ENCODE measurements at places on chromosomes 11 and 22. TPM values are rescaled to one million over a fixed set of nuclear protein-coding genes. Genes with fewer than 3 reads are reported as not detected.

Gene MS4A6A
- total RNA-seq, result not detected

DNA sequence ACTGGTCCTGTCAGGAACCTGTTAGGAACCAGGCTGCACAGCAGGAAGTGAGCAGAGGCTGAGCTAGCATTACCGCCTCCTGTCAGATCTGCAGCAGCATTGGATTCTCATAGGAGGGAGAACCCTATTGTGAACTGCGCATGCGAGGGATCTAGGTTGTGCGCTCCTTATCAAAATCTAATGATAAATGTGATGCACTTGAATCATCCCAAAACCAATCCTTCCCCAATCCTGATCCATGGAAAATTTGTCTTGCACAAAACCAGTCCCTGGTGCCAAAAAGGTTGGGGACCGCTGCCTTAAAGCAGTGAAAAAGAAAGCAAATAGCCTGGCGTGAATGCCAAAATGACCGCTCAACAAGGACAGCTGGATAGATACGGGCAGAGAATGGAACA is 1.9 kb upstream of the ARAP1 start:
- no peak overlapping the region for H3K27ac ChIP-seq
- H3K27me3 ChIP-seq, result no peaks in the 10 kb centered on the region
- H3K4me1 ChIP-seq, result peaks cover 30% of the 10 kb centered on the region
- no peak for DNase-seq
- no peak overlapping the region for H3K4me3 ChIP-seq
- H3K36me3 ChIP-seq, result no peaks in the 10 kb centered on the region

DNA sequence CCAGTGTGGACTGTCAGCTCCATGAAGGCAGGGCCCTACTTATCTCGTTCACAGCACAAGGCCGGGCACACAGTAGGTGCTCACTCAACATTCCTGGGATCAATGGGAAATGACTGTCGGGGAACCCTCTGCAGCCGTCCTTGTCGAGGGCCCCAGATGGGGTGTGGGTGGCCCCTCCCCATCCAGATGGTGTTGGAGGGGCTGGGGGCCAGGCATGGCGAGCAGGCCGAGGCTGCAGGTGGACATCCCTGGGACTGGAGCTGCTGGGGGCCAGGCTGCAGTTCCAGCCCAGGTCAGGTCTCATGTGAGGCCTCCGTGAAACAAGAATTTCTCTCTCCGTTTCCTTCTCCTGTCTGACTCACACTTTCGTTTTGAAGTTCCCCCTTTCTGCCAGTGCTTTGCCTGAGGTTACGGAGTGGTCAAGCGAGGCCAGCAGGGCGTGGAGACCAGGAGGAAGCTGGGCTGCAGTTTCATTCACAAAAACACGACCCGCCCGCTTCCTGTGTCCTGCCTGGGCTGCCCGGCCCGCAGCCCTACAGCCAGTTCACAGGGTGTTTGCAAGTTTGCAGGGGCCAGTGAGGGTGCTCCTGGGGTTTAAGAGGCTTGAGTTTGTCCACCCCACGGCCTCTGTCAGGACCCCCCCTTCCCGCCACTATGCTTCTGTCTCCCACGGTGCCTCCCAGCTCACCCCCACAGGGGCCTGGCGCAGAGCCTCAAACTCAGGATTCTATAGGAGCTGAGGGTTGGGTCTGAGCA is 4.5 kb downstream of the MYEOV start:
- H3K27me3 ChIP-seq, result no peaks in the 10 kb centered on the region
- H3K27ac ChIP-seq, result peak overlapping the region; percentile 96
- peak; percentile 97 for DNase-seq
- H3K36me3 ChIP-seq, result no peaks in the 10 kb centered on the region
- H3K4me1 ChIP-seq, result peaks cover 68% of the 10 kb centered on the region
- H3K4me3 ChIP-seq, result peak overlapping the region; percentile 48

Gene KRTAP5-11
- not detected for total RNA-seq

GRCh38 chr11:101169944-101170343 is 40.3 kb upstream of the PGR start:
- no peaks in the 10 kb centered on the region for H3K4me1 ChIP-seq
- H3K27me3 ChIP-seq, result no peaks in the 10 kb centered on the region
- H3K27ac ChIP-seq, result no peak overlapping the region
- H3K36me3 ChIP-seq, result no peaks in the 10 kb centered on the region

Gene KCNK4
- 0.29 TPM for total RNA-seq

Gene KIAA0930
- 43.4 TPM for total RNA-seq

Gene NLRP14
- total RNA-seq, result under 0.01 TPM

Gene RGL4
- not detected for total RNA-seq

DNA sequence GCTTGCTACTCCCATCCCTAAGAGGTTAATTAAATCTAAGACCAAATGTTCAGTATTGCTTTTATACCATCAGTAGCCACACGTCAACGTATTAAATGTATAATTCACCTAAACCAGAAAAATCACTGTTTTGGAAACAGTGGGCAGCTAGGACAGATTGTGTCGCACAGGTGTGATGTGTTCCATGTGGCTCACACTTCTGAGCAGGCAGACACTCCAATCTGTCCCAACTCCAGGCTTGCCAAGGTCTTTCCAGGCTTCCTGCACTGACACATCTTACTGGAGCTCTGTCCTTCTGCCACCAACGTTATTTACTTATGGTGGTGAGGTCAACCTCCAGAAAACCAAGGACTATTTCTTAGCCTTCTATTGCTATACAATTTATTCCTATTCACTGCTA is 11.4 kb downstream of the SIAE start:
- H3K27ac ChIP-seq, result no peak overlapping the region
- no peaks in the 10 kb centered on the region for H3K36me3 ChIP-seq
- DNase-seq, result no peak
- H3K4me3 ChIP-seq, result no peak overlapping the region
- no peaks in the 10 kb centered on the region for H3K4me1 ChIP-seq

Gene VSTM5
- 0.36 TPM for total RNA-seq

DNA sequence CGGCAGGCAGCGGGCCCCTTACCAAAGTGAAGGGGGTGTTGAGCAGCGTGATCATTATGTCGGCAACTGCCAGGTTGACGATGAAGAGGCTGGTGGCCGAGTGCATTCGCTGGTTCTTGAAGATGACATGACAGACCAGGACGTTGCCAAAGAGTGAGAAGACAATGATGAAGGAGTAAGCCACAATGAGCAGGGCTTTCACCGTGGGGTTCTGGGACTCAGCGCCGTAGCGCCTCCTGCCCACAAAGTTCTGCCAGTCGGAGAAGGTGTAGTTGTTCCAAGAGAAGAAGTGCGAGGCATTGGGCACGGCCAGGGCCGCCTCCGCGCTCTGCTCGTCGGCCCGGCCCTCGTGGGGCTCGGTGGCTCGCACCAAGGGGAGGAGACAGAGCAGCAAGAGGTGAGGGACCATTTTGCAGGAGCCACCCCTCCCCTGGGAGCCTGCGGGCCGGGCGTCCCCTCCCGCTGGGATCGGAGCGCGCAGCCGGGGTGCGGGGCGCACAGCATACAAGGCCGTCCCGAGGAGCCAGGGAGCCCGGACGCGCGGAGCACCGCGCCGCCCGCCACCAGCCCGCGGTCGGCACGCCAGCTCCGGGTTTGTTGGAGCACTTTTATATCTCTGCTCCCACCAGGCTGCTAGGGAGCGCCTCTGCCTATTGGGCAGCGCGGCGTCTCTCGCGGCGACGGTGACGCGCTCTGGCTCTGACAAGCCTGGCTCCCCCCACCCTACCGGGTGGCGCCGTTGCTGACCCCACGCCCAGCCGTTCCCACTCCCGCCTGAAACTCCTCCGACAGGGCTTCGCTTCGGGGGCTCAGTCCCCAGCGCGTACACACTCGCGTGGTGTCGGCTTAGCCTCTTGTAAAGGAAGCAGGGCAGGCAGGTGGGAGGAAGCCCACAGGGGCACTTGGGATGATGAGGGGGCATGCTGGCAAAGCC is at the start of gene GPR83:
Gene GPR83 (minus strand): TSS at position 581 of the 934 bp plus-strand sequence. CDS start 172 bp downstream, at position 409.
- peak; percentile 83 for DNase-seq
- no peaks in the 10 kb centered on the region for H3K36me3 ChIP-seq
- H3K4me3 ChIP-seq, result peak within 1 kb of the TSS; percentile 55
- H3K27me3 ChIP-seq, result peaks cover 44% of the 10 kb centered on the region

DNA sequence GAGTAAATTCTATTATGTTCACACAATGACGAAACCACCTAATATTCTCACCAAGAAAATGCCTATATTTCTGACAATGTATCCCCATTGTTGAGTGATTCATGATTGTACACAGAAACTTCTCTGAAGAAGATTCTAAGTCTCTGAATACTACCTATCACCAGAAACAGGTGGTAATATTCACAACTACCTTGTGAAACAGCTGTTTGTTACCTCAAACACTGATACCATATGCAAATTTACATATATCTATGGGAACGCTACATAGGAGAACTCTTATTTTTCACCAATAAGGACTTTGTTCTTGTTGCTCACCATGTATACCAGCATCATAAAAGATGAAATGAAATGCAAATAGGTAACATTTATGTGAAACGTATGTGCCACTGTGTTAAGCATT is 59.3 kb downstream of the PDGFD start:
- H3K4me3 ChIP-seq, result no peak overlapping the region
- no peak for DNase-seq
- H3K36me3 ChIP-seq, result no peaks in the 10 kb centered on the region
- H3K4me1 ChIP-seq, result no peaks in the 10 kb centered on the region
- no peaks in the 10 kb centered on the region for H3K27me3 ChIP-seq

DNA sequence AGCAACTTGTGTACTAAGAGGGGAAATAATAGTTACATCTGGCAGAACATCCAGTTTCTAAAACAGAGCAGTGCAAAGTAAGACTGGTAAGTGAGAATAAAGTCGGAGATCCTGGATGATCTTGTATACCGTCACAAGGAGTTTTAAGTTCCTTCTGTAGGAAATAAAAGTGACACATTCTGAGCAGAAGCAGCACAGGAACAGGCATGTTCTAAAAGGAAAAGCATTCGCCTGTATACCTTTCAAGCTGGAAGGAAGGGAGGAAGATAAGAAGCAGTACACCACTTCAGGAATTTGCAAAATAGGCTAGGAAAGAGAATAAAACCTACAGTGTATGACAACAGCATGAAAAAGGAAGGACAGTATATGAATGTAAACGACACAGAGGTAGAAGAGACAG is 106.2 kb upstream of the TP53AIP1 start:
- H3K4me1 ChIP-seq, result no peaks in the 10 kb centered on the region
- H3K36me3 ChIP-seq, result no peaks in the 10 kb centered on the region
- H3K4me3 ChIP-seq, result no peak overlapping the region
- no peak overlapping the region for H3K27ac ChIP-seq

DNA sequence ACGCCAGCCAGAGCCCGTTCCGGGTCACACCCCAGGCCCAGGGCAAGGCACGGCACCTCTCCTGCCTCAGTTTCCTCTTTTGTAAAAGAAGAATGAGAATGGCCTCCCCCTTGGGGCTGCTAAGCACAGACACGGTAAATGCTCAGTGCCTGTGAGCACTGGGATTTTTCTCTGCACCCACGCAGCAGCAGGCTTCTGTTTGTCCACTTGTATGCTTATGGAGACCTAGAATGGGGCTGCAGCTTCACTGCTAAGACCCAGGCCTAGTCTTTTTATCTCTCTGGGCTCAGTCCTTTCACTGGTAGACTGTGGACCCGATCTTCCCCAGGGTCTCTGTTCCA is 1327.9 kb downstream of the TBC1D22A start:
- H3K27ac ChIP-seq, result no peak overlapping the region
- DNase-seq, result no peak
- no peak overlapping the region for H3K4me3 ChIP-seq
- H3K4me1 ChIP-seq, result no peaks in the 10 kb centered on the region

DNA sequence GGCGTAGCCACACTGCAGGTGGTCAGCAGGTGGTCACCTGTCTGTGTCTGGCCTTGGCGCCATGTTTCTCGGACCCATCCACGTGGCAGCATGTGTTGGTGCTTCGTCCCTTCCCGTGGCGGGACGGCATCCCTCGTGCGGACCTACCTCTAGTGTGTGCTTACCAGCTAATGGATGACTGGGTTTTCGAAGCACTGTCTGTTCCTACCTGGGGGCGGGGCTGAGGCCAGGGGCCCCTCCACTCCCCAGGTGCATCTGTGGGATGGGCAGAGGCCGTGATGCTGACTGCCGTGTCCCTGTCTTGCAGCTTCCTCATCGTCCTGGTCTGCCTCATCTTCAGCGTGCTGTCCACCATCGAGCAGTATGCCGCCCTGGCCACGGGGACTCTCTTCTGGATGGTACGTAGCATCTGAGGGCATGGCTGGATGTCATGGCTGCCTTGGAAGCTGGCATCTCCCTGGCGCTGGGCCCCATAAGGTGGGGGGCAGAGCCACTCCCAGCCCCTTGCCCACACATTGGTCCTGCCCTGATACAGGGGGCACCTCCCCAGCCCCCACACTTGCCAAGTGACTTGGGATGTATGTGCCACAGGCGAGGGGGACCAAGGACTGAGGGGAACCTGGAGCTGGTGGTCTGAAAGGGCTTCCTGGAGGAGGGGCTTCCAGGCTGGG is 82.9 kb downstream of the KCNQ1 start:
- no peak overlapping the region for H3K27ac ChIP-seq
- no peaks in the 10 kb centered on the region for H3K4me1 ChIP-seq
- peak; percentile 52 for DNase-seq
- H3K27me3 ChIP-seq, result peaks cover 15% of the 10 kb centered on the region
- H3K4me3 ChIP-seq, result no peak overlapping the region

Gene MAP6
- total RNA-seq, result 0.72 TPM

DNA sequence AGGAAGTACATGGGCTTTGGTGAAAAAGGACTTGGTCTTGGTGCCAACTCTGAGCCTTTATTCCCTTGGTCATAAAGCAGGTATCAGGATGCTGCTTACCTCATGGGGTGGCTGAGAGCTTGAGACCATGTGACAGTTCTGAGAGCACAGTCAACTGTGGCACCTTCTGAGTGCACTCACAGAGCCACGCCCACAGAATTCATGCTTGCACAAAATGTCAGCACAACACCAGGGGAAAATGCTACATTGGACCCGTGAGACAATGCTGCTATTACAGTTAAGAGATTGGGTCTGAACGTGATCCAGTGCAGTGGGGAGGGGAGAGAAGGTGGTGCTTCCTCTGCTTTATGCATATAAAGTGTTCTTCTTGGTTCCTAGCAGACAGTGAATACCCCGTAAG is 79.5 kb upstream of the SPON1 start:
- DNase-seq, result no peak
- no peaks in the 10 kb centered on the region for H3K27me3 ChIP-seq
- no peaks in the 10 kb centered on the region for H3K36me3 ChIP-seq
- H3K27ac ChIP-seq, result no peak overlapping the region
- H3K4me3 ChIP-seq, result no peak overlapping the region

- H3K27me3 ChIP-seq, result no peaks in the 10 kb centered on the region
- H3K4me3 ChIP-seq, result no peak overlapping the region
- H3K36me3 ChIP-seq, result no peaks in the 10 kb centered on the region
Observed at GRCh38 chr11:83002053-83002452, 69.6 kb downstream of the RAB30 start.

- no peak overlapping the region for H3K27ac ChIP-seq
- no peaks in the 10 kb centered on the region for H3K4me1 ChIP-seq
- DNase-seq, result no peak
- H3K4me3 ChIP-seq, result no peak overlapping the region
- no peaks in the 10 kb centered on the region for H3K36me3 ChIP-seq
Observed at GRCh38 chr11:35847473-35847872, 96.4 kb upstream of the LDLRAD3 start.

GRCh38 chr11:62131170-62131464 is 7.3 kb downstream of the INCENP start:
- no peak for DNase-seq
- peaks cover 42% of the 10 kb centered on the region for H3K36me3 ChIP-seq
- no peak overlapping the region for H3K4me3 ChIP-seq
- peaks cover 2% of the 10 kb centered on the region for H3K4me1 ChIP-seq

Data from osteoblast (primary cell).